Left renal cortex interstitium (tissue), 4 donors: ENCODE measurements at places on chromosomes 5 and 9. TPM values are rescaled to one million over a fixed set of nuclear protein-coding genes. Genes with fewer than 3 reads are reported as not detected.

DNA sequence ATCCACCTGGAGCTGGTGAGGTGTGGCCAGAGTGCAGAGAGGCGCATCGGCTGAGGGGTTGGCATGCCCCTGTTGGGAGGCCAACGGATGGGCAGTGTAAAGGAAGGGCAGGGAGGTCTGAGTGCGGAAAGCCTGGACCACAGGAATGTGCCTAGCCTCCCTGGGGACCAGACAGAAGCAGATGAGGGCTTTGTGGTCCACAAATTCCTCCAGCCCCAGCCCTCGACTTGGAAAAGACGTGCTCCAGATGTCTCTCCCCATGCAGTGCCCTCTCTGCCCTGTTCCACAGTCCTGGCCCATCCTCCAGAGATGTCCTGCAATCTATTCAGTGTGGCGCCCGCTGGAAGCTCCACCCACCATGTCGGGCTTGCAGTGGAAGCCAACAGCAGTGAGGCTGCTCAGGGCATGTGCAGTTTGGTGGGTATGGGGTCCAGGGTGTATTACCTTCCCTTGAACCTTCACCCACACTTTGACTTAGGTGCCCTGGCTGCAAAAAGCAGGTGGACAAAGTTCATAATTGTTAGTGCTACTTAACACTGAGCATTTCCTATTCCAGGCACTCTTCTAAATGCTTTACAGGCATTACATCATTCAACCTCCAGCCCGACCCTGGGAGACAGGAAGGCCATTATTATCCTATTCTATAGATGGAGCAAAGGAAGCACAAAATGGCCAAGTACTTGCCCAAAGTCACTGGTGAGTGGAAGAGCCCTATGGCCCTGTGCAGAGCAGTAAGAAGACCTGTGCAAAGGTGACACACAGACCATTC is 120.2 kb upstream of the SLC25A48 start:
- no peak for DNase-seq

GRCh38 chr5:138981131-138981530 is 106.0 kb upstream of the LRRTM2 start:
- no peak for DNase-seq

GRCh38 chr9:127050591-127051001 is 71.8 kb downstream of the ANGPTL2 start:
- DNase-seq: no peak

DNA sequence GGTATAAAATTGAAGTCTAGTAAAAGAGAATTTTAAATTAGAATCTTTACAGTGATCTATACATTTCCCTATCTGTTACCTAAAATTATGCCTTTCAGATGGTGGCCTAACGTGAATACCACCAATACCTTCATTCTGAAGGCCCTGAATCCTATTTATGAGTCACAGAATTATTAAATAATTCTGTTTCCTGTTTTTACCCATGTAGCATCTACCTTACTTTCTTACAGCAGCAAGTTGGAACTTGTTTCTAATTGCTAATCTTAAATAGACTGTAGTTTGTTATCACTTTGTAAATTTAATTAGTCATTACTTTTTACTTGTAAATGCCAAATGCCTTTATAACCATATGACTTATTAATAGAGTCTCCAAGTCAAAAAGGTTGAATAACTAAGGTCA is 135.0 kb downstream of the PDE4D start:
- no peak for DNase-seq

- DNase-seq: peak; percentile 11
Measured at GRCh38 chr5:15621094-15621493, 121.1 kb downstream of the FBXL7 start.

- no peak for DNase-seq
Measured at GRCh38 chr5:138543730-138544104, 681 bp upstream of the ETF1 start.

DNA sequence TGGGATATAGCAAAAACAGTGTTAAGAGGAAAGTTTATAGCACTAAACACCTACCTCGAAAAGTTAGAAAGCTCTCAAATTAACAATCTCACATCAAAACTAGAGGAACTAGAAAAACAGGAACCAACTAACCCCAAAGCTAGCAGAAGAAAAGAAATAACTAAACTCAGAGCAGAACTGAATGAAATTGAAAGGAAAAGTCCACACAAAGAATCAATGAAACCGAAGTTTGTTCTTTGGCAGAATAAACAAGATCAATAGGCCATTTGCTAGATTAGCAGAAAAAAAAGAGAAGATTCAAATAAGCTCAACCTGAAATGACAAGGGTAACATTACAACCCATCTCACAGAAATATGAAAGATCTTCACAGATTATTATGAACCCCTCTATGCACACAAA is 234.8 kb upstream of the ISL1 start:
- DNase-seq: no peak

DNA sequence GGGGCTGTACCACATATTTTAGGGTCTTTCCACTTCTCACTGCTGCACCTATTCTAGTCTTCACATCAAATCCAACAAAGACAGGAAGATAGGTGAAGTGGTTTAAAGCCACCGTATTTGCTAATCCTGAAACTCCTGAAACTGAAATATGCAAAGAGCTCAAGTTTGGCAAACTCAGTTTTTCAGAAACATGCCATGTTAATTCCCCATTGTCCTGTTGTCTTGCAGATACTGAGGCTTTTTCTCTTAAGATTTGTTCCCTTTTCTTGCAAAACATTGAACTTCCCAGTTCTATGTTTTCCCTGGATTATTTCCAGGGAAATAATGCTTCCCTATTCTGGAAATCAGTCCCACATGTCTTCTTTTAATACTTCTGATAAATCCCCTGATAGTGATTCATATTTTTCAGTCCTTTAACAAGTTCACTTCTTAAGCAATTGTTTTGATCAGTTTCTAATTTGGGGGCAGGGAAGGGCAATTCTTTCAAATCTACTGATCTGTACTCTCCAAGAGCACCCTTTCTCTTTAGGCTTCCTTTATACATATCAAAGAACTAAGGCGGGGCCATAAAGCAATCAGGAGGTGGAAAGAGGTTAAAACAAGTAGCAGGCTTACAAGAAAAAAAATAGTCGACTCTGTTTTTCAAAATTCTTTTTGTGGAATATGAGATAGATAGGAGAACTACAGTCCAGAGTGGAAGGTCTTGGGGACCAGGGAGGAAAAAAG is 648.5 kb downstream of the BNC2 start:
- DNase-seq: no peak

- DNase-seq: no peak
Measured at GRCh38 chr5:18380729-18381362, 746.6 kb downstream of the TAF11L14 start.

- no peak for DNase-seq
Measured at GRCh38 chr5:113177225-113177624, 200.6 kb downstream of the DCP2 start.

DNA sequence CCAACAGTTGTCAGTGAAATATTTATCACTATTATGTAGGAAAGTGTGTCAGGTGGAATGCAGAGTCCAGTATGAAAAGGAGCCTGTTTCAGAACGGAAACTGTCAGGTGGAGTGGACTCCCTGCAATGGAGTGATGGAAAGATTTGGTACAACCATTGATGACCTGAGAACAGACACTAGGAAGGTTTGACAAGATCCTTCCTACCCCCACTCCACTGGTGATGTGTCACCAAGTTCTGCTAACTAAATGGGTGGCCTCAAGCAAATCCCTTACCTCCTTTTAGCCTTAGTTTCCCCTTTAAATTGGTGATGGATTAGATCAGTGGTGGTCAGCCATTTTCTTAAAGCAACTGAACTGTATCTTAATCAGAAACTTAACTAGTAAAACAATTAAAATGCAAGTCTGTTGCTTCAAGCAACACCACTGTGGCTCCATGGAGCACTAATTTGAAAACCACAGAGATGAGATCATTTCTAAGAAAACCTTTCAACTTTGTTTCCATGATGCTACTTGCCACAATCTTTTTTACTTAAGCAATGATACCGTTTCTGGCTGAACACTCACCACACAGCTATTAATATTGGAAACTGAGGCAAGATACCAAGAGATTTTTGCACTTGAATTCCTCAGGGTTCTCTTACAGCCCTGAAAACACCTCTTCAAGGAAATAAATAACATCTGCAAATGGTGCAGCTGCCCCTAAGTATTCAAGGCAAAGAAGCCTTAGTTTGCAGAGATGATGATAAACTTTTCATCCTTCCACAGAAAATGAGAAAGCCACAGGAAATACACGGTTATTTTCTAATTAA is 140.6 kb downstream of the ERCC6L2 start:
- no peak for DNase-seq

DNA sequence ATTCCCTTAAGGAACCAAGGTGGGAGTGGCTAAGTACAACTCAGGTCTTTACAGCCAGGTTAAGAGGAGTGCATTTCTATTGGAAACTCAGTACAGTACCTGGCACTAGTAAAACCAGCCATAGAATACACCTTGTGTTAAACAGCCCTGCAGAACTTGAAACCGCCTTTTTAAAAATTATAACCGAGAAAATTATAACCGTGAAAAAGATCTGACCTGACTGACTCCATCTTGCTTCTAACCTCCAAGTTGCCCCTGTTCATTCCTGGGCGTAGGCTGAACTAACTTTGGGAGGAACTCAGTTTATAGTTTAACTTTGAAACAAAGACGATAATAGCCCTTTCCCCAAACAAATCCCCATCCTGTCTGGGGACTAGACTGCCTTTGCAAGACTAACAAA is 132.3 kb downstream of the SUSD1 start:
- no peak for DNase-seq

- DNase-seq: no peak
Measured at GRCh38 chr9:12748016-12748415, 26.8 kb upstream of the LURAP1L start.

DNA sequence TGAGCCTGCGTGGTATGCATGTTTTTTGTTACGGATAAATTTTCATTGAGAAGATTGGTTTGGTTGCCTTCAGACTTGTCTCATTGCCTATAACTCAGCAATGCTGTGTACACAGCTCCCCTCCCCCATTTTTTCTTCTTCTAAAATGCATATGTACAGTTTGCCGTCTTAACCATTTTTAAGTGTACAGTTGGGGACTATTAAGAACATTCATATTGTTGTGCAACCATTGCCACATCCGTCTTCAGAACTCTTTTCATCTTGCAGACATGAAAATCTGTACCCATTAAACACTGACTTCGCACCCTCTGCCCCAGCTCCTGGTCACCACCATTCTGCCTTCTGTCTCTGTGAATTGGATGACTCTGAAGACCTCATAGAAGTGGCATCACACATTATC is 6.2 kb downstream of the EXOC3 start:
- no peak for DNase-seq

- no peak for DNase-seq
Measured at GRCh38 chr5:147175516-147176097, 59.2 kb upstream of the STK32A start.

- DNase-seq: no peak
Measured at GRCh38 chr5:166618526-166618925, 1672.9 kb upstream of the WWC1 start.

DNA sequence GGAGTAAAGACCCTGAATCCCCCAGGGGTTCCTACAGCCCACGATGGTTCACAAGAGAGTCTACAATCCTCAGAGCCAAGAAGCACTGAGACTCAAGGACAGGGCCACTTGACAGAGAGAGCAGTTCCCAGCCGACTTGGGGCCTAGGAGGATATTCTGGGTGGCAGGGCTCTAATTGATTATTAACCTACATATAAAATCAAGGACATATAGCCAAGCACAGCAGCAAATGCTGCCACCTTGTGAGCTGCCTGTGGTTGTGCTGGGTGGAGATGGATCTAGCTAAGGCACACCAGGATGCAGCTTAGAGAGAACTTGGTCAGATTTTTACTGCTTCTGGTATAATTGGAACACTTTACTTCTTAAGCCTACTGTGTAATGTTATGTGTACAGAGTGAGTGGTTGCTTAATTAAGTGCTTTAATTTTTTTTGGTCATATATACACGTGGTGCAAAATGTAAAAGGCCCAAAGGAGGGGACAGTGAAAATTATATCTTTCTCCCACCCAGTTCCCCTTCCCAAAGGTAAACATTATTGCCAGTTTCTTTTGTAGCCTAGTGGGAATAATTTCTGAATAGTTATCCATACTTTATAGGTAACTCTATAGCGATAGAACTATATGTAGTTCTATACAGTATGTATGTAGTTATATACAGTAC is 78.8 kb downstream of the F2RL2 start:
- no peak for DNase-seq

DNA sequence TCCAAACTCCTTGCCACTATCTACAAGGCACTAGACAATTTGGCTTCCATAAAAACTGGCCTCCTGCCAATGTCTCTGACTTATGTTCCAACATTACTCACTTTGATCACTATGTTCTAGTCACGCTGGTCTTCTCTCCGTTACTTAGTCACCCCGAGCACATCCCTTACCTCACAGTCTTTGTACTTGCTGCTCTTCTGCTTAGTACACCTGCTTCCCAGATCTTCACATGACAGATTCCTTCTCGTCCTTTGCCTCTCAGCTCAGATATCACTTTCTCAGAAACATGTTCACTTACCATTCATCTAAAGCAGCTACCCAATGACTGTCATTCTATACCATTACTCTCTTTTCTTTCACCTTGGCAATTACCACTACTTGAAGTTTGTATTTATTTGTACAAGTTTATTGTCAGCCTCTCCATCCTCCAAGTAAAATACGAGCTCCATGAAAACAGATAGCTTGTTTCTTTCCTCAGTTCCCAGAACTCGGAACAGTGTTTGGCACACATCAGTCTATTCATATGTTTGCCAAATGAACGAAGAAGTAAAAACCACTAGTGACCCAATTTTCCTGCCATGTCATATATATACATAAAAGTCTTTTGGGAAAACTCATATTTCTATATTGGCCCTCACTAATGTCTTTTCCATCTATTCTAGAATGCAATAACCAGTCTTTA is 5.9 kb upstream of the SLC22A5 start:
- no peak for DNase-seq

DNA sequence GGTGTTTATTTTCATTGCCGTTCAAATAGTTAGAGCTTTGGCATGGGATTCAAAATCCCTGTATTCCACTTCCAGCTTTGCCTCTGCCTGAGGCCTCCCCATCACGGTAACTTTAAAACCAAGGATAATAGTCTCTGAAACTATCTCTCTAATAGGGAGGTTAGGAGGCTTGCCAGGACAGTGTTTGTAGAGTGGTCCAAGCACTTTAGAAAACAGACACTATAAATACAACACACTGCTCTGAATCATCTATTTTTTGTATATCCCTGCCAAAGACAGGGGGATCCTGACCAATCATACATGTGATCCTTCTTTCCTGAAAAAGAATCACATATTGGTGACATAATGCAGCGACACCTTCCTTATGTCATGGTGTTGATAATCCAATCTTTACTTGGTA is 326.8 kb downstream of the BNC2 start:
- no peak for DNase-seq

DNA sequence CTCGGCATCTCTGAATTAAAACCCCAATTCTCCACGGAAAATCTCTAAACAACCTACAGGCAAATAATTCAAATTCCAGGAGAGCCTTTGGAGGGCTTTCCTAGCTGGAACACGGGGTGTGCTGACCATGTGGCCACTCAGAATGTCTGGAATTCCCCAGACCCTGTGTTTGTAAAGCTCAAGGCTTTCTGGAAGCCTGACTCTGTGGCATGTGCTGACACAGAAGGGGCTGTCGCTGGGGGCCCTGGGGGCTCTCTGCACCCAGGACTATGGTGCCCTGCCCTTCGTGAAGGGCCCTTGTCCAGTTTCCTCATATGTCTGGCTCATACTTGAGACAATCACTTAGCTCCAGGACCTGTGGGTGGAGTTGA is 29.0 kb upstream of the BOD1 start:
- DNase-seq: no peak

- DNase-seq: no peak
Measured at GRCh38 chr5:143776951-143777350, 35.0 kb upstream of the HMHB1 start.

RLN1 gene
- polyA plus RNA-seq: 0.53 TPM

C9orf43 gene
- 0.65 TPM for polyA plus RNA-seq

SUSD3 gene
- 10.3 TPM for polyA plus RNA-seq

PPIC gene
- polyA plus RNA-seq: 34.6 TPM

ADGRV1 gene
- 10.9 TPM for polyA plus RNA-seq

PCDHA10 gene
- 0.94 TPM for polyA plus RNA-seq
